ENCODE measurements at places on chromosomes 4 and X.

GRCh38 chrX:147914591-147914990, 2.9 kb downstream of the FMR1 start:
- no peak for DNase-seq

- DNase-seq = no peak
These were observed 249.1 kb upstream of the DIAPH2 start for GRCh38 chrX:96435378-96436035.

DNA sequence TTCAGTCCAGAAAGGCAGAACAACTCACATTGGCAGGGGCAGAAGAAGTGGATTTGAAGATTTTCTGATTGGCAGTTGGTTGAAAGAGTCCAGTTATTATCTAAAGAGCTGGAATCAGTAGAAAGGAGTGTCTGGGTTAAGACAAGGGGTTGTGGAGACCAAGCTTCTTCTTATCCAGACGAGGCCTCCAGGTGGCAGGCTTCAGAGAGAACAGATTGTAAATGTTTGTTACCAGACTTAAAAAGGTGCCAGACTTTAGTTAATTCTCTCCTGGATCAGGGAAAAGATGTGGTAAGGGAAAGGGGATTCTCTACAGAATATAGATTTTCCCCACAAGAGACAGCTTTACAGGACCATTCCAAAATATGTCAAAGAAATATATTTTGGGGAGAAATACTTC, 36.7 kb upstream of the TLR3 start:
- no peak for DNase-seq

DNA sequence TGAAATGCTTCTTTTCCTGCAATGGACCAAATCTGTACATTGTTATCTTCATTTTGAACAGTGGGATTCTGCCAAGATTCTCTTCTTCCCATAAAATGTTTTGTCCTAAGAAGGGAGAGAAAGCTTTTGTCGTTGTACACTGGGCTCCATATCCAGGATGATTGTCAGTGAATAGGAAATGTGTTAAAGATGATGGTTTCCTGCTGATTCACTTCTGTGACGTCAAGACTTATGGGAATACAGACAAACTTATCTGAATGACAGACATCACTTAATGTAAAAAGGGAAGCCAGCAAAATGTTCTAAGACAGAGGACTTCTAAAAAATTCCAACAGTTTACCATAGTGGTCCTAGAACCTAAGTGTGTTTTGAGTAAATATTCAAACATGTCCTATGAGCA, 53.7 kb upstream of the HPF1 start:
- no peak for DNase-seq

DNA sequence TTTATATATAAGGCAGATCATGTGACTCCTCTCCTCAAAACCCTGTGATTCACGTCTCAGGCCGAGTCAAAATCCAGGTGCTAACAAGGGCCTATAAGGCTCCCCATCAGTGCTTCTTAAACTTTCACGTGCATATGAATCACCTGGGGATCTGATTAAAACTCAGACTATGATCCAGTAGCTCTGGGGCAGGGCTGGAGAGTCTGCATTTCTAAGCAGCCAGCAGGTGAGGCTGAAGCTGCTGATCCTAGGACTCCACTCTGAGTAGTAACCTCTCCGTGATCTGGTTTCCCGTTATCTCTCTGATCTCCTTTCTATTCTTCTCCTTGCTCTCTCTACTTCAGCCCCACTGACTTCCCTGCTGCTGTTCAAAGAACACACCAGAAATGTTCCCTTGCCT, 252.4 kb upstream of the RPS6KA3 start:
- DNase-seq = no peak

DNA sequence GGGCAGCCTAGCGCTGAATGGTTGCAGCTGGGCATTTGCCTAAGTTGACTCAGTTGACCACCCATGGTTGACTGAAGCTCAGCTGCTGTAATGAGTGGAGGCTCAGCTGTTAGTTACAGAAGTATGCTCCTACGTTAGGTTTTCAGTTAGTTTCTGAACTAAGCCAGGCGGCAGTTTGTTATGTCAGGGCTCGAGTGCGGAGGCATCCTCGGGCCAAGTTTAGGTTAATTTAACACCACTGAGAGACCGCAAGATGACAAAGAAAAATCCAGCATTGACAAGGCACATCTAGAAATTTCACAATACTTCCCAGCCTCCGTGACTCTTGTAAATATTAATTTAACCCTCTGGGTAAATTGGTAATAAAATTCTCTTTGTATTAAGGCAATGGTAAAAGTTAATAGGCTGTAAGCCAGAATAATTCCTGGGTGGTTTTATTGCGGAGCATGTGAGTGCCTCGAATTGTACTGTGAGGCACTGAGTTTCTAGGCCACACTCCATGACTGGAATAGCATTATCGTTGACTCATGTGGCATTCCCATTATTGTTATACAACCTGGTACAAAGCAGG, 33.1 kb upstream of the CDKN2AIP start:
- DNase-seq = peak; percentile 13

GRCh38 chrX:151536571-151536970, 26.9 kb upstream of the PASD1 start:
- no peak for DNase-seq

DNA sequence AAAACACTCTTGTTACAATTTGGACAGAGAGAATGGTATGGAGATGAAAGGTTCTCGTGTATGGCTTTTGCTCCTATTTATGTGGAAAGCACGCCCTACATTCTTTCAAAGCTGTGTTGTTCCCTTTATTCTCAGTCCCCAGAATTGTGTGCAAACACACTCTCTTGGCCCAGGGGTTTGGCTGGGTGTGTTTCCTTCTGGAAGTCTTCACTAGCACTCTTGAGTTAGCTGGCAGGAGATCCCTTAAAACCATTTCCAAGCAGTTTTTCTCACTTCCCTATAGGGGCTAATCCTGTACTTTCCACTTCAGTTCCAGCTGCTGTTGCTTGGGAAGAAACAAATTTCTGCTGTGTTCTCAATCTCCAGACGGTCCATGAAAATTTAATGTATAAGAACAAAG, 35.1 kb downstream of the FHL1 start:
- DNase-seq = no peak

DNA sequence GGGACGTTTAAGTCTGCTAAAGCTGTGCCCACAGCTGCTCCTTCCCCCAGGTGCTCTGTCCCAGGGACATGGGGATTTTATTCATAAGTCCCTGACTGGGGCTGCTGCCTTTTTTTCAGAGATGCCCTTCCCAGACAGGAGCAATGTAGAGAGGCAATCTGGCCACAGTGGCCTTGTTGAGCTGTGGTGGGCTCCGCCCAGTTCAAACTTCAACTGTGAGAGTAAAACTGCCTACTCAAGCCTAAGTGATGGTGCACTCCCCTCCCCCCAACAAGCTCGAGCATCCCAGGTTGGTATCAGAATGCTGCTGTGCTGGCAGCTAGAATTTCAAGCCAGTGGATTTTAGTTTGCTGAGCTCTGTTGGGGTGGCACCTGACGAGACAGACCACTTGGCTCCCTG, 1371.4 kb downstream of the ADGRL3 start:
- no peak for DNase-seq

DNA sequence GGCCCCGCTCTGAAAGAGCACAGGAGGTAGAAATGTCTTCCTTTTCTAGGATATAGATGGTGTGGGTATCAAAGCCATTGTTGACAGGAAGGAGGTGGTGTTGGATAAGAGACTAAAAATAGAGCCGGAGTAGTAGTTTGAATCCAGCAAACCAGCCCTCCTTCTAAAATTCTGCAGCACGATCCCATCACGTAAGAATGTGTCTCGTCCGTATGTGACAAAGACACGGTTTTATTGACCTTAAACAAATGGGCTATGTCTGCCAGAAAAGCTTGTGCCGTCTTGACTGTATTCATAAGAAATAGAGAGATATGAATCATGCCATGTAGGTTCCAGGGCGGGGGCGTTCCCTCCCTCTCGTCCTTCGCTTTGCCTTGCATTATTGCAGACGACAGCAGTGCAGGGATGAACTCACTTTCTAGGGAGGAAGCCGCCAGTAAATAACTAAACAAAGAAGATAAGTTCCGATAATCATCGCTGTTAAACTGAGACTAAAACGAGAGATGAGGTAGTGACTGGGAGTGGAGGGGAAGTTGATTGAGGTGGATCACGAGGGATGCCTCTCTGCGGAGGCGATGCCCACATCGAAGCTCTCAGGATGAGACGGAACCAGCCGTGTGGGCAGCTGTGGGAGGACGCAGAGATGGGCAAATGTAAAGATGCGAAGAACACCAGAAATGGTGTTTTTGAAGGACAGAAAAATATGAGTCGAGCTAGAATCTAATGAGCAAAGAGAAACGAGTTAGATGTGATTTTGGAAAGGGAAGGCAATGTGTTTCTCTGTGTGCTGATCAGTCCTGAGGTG, 3.4 kb downstream of the TENM3 start:
- DNase-seq = no peak

- no peak for DNase-seq
These were observed 10.7 kb downstream of the MED12 start for GRCh38 chrX:71128915-71129765.

DNA sequence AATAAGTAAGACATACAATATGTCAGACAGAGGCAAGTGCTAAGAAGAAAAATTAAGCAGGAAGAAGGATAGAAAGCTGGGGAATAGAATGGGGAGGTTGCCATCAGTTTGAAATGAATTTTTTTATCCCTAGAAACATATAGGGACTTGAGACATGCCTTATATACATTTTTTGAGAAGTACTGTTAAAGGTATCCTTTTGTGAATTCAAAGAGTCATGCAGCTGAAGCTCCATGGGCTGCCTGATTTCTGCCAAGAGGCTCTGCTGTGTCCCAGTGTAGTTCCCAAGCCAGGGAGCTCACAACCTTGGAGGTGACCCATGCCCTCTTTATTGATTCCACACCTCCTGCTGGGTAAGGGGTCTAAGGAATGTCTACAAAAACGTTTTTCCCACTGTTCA, 564.6 kb upstream of the DIPK2B start:
- no peak for DNase-seq

- no peak for DNase-seq
These were observed 83.2 kb upstream of the SCML1 start for GRCh38 chrX:17654116-17654515.

DNA sequence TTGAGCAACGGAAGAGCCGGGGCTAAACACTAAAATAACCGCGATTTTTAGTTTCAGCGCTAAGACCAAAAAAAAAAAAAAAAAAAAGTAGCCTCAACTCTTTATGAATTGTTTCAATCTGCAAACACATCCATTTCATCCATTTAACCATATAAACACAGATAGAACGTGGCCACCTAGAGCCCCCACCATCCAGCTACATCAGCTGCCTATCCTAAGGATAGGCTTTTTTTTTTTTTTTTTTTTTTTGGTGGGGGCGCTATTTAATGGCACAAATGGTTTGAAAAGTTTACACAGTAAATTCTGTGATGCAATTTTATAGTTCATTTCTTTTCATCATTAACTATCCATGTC, 492 bp upstream of the HDAC8 start:
- no peak for DNase-seq

DNA sequence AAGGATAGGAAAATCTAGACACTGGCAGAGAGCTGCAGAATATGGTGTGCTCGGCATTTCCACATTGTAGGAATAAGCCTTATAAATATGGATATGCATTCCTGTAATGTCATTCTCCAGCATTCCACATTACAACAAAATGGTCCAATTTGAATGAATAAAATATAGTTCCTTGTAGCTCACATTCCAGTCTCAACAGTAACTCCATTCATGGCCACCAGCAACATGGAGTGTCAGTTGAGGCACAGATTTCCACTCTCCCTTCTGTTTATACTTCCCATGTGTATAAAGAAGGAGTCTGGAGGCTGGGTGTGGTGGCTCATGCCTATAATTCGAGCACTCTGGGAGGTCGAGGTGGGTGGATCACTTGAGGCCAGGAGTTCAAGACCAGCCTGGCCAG, 84.5 kb downstream of the AASDH start:
- no peak for DNase-seq

DNA sequence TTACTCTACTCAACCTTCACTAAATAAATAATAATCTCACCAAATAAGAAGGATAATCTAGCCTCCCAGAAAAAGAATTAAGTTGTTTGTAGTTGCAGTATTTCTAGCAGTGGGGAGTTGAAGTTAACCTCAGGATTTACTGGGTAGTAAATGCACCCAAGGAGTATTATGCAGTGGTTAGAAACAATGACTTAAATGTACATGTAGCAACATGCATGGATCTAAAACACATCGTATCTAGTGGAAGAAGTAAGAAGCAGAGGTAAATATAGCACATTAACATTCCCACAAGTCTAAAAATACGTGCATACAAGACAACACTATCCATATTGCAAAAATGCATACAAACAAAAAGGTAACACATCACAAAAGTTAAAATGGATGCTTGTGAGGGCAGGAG, 44.2 kb upstream of the SMAD1 start:
- no peak for DNase-seq

- DNase-seq = no peak
These were observed 9.6 kb upstream of the AMTN start for GRCh38 chr4:70508801-70509200.

GRCh38 chr4:71290476-71290875, 48.3 kb upstream of the SLC4A4 start:
- no peak for DNase-seq

Data from GM12878 (cell line).